ENCODE measurements at places on chromosomes 13 and 19.

DNA sequence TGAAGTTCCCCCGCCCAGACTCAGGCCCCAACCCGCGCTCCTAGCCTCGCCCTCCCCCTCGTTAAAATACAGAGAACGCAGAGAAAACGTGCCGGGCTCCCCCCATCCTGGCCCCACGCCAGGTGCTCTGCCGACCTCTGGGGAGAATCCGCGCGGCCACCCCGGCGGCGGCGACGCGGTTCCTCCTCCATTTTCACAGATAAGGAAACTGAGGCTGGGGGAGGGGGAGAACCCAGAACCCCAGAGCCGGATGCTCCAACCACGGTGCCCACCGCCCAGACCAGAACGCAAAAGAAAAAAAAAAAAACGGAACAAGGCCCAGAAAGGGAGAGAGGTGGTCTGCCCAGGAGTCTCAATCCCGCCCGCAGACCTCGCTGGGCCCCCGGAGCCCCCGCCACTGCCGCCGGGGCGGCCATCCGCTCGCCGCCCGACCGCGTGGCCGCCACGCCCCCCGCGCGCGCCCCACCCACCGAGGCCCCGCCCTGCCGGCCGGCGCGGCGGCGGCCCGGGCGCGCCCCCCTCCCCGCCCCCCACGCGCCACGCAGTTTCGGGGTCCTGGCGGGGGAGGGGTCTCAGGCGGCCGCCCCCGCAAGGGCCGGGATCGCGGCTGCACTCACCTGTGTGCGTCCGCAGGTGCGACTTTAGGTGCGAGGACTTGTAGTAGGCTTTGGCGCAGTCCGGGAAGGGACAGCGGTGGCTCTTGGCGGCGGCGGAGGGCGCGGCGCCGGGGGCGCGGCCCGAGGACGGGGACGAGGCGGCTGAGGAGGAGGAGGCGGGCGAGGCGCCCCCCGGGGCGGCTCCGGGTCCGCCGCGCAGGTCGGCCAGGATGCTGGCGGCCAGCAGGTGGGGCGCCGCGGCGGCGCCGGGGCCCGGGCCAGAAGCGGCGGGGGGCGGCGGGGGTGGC is 703 bp downstream of the KLF16 start:
- peak; percentile 63 for DNase-seq

DNA sequence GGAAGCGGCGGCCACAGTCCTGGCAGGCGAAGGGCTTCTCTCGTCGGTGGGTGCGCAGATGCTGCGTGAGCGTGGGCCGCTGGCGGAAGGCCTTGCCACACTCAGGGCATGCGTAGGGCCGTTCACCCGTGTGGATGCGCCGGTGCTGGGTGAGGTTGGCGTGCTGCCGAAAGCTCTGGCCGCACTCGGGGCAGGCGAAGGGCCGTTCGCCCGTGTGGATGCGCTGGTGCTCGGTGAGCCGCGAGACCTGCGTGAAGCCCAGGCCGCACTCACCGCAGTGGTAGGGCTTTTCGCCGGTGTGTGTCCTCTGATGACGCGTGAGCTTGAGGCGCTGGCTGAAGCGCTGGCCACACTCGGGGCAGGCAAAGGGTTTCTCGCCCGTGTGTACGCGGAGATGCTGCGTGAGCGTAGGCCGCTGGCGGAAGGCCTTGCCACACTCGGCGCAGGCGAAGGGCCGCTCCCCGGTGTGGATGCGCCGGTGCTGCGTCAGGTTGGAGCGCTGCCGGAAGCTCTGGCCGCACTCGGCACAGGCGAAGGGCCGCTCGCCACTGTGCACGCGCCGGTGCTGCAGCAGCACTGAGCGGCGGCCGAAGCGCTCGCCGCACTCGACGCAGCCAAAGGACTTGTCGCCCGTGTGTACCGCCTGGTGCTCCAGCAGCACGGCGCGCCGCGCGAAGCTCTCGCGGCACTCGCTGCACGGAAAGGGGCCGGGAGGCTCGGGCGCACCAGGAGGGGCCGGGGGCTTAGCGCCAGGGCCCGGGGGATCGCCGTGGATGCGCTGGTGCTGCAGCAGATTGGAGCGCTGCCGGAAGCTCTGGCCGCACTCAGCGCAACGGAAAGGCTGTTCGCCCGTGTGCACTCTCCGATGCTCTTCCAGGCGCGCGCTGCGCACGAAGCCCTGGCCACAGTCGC is 4.0 kb upstream of the UBE2M start:
- DNase-seq, result no peak

- DNase-seq, result no peak
Observed at GRCh38 chr13:21511849-21512248, 52.7 kb upstream of the ZDHHC20 start.

DNA sequence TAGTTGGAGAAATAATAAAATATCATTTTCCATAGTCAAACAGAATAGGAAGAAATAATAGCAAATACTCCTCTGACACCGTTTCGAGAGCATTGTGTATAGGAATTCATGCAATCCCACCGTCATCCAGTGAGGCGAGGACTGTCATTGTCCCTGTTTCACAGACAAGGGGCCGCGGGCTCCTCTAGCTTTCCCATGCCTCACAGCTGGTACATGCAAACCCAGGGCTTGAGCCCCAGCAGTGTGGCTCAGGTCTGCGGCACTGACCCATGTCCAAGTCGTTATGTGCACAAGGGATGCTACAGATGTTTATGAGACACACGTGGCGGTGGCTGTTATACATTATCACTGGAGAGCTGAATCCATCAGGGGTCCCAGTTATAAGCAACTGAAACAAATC is 18.5 kb upstream of the ATP11A start:
- DNase-seq, result no peak

- DNase-seq, result no peak
Observed at GRCh38 chr13:54184576-54184975, 1156.0 kb downstream of the OLFM4 start.

- no peak for DNase-seq
Observed at GRCh38 chr19:10817291-10818038, 18.5 kb downstream of the TMED1 start.

Data from T-helper 9 cell (primary cell).